ENCODE measurements at places on chromosomes 13 and 19.

DNA sequence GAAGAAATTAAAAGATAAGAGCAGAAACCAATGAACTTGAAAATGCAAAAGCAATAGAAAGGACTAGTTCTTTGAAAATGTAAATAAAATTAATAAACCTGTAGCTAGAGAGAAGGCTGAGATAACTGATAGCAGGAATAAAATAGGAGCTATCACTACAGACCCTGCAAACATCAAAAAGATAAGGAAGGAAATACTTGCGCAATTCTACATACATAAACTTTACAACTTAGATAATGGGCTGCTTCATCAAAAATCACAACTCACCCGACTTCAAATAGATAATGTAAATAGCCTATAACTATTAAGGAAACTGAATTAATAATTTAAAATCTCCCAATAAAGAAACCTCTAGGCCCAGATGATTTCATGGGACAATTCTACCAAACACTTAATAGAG, 3.5 kb upstream of the ATP4B start:
- DNase-seq = no peak

DNA sequence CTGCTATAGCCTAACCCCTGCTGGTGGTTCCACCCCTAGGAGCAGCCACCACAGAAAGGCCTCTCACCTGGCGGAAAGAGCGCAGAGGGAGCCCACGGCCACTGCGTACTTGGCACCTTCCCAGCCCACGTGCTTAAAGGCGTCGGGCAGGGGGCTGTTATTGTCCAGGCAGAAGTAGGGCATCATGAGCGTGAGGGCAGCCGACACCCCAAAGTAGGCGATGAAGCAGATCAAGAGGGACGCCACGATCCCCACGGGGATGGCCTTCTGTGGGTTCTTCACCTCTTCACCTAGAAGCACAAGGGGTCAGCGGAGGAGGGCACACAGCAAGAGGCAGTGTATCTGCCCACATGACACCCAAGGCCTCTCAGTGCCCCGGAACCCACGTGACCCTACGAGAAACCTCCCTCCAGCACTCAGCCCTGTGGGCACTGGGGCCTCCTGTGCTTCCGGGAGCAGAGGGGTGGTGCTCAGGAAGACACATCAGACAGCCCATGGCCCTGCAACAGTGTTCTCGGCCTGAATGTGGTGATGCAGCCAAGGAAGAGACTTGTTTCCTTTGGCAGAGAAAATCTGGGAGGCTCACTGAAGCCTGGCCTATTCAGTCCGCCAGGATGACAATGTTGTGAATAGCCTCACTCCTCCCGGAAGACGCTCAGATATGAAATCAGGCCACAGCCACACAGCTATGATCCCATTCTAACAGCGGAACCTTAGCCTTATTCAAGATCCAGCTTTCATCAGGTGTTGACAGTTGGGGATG, 72.1 kb downstream of the SLC7A1 start:
- no peak for DNase-seq

DNA sequence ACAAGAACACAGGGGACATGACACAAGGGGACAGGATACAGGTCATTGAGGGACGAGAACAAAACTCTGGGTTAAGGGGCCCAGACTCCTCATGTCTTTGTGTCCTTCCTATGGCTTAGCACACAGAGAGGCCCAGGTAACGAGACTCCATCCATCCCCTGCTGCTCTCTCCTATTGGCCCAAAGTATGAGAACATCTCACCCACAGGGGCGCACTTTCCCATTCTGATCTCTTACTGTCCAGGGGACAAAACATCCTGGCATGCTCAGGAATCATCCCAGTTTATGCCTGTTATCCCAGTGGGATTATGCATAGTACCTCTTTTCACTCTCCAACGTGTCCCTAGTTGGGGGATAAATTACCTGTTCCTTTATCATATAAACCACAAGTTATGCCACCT, 19.2 kb downstream of the C13orf42 start:
- DNase-seq = no peak

DNA sequence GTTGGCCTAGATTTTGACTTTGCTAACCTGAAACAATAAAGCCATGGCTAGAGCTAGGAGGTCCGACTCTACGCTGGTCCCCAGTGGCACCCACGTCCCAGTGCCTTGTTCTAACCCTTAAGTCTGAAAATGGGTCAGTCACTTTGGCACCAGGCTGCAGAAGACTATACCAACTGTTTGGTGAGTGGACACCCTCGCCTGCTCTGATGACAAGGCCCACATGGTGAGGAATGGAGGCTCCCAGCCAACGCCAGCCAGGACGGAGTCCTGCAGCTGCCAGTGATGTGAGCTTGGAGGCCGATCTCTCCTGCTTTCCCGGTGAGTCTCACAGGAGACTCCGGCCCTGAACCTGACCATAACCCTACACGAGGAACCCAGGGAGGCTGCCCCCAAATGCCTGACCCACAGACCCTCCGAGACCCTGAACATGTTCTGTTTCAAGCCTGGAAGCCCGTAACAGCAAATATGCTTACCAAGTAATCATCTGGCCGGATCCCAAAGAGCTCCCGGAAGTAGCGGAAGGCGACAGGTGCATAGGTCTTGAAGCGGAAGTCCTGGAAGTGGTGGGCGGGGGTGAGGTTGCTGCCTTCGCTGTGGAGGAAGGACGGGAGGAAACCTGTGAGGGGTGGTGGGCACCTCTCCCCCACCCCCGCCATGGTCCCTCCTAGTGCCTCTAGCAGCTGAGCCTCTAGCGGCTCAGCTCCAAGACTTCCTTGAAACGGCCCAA, 34.1 kb upstream of the CACTIN start:
- no peak for DNase-seq

- DNase-seq = no peak
Measured at GRCh38 chr13:20017365-20017711, 58.8 kb downstream of the ZMYM2 start.

DNA sequence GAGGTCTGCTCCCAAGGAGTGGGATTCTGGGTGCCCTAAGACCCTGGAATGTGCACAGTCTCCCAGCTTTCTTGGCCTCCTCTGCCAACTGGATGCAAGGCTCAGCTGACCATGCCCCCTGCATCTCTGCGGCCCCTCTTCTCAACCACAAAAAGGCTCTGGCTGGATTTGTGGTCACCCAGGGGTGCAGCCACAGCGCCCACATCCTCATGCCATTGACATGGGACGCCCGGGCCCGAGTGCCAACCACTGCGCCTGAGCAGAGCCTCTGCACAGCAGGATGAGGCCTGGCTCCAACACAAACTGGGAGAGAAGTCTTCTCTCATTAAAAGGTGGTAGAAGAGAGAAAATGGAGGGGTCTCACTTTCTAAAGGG, 103.5 kb downstream of the FOXO1 start:
- DNase-seq = no peak

GRCh38 chr19:8116437-8117293, 32.7 kb downstream of the FBN3 start:
- no peak for DNase-seq

GRCh38 chr13:73623281-73623680, 510.9 kb downstream of the KLF12 start:
- DNase-seq = no peak

DNA sequence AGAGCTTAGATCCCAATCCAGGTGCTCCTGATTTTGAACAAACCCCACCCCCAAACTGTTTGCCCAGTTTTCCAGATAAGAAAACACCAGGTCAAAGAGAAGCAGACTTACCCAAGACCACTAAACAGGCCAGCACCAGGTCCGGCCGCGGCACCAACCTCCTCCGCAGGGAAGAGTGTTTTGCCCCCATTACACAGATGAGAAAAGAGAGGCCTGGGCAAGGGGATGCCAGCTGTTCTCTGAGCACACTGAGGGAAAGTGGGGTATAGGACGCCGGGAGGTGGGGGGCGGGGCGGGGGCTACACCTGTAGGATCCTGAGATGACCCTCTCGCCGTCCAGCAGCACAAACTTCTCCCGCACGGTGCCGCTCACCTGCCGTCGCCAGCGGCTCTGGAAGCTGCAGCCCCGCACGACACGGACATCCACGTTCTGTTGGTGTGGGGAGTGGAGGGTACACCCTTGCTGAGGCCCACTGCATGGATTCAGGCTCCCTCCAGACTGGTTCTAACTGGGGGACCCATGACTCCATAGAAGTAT, 3.1 kb downstream of the SPACA4 start:
- no peak for DNase-seq

GRCh38 chr19:50203281-50204080, at the start of gene MYH14:
TSS of gene MYH14 (plus strand) at chr19:50203622. CDS start at chr19:50210366, 6,744 bp downstream.
- no peak for DNase-seq

DNA sequence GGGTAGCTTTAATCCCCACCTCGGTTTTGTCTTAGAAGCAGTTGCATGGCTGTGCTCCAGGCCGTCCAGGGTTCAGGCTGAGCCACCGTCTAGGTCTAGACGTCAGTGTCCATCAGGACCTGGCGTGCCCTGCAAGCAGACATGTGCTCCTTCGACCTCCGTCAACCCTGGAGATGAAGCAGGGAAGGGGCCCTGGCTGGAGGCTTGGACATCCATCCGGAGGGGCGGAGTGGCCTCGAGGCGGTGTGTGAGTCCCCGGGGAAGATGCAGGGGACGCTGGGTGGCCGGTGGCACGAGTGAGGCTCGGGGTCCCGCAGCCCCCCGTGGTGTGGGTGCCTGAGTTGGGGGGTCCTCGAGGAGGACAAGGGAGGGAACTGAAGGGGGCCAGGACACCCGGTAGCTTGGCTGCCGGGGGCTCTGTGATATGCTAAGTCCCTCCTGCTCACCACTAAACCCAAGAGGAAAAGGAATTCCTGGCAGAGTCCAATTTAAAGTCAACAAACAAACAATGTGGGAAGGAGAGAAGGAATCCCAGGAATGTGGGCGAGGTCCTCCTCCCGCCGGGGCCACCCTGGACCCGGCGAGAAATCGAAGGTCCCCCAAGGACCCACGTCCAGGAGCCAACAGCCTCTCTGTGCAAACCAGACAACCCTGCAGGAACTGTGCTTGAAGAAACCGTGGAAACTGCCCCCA, 14.9 kb upstream of the PTBP1 start:
- no peak for DNase-seq

DNA sequence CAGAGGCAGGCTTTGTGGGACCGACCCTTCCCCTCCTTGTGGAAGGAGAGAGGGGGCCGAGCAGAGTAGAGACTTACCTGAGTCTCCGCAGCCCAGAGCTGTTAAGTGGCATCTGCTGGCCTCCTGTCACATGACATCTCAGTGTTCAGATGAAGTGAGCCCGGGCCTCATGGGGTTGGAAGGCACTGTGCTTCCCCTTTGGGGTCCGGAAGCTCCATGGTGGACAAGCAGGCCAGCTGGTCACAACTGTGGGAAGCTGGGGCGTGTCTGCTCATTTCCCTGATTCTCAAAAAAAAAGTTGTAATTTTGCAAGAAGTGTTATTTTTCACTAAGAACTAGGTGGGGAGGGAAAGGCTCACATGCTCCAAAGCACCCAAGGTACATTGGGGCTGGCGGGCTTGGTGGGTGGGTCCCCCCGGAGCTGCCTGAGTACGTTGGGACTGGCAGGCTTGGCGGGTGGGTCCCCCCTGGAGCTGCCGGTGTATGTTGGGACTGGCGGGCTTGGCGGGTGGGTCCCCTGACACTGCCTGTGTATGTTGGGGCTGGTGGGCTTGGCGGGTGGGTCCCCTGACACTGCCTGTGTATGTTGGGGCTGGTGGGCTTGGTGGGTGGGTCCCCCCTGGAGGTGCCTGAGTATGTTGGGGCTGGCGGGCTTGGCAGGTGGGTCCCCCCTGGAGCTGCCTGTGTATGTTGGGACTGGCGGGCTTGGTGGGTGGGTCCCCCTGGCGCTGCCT, 18.2 kb upstream of the DCUN1D2 start:
- no peak for DNase-seq

GRCh38 chr13:32731576-32731975, 145.3 kb downstream of the PDS5B start:
- no peak for DNase-seq

- DNase-seq = no peak
Measured at GRCh38 chr13:29532116-29532515, 63.4 kb downstream of the SLC7A1 start.

DNA sequence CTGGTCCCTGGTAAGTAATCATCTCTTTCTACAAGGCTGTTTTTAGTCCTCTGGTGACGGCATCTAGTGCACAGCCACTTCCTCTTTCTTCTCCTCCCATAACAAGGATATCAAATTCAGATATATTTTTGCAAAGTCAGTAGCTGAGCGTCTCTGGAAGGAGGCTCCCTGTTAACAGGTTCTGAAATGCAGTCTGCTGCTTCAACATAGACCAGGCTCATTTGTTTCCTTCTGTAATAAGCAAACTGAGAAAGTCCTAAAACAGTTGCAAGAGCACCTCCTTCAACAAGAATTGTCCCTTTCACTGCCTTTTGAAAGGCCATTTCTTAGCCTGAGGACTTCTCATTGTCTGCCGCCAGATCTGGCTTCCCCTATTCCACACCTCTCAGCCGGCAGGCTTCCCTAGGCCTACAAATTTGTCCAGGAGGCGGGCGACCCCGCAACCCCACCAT, 7.4 kb upstream of the ZSCAN5A start:
- DNase-seq = no peak

DNA sequence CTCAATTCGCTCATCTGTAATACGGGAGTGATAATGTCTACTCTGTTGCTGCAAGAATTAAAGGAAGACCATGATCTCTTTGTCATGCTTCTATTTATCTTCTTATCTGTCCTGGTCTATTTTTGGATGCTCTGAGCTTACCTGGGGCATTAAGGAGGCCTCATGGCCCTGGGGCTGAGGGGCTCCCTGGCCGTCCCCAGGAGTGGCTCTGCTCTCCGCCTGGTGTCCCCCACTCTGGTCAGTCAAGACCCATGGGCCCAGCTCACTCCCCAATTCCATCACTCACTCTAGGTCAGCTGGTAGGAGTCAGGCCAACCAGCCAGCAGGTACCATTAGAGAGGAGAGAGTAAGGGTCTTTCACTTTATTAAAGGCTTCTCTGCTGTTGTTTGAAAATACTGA, 1.1 kb upstream of the CHST8 start:
- no peak for DNase-seq

DNA sequence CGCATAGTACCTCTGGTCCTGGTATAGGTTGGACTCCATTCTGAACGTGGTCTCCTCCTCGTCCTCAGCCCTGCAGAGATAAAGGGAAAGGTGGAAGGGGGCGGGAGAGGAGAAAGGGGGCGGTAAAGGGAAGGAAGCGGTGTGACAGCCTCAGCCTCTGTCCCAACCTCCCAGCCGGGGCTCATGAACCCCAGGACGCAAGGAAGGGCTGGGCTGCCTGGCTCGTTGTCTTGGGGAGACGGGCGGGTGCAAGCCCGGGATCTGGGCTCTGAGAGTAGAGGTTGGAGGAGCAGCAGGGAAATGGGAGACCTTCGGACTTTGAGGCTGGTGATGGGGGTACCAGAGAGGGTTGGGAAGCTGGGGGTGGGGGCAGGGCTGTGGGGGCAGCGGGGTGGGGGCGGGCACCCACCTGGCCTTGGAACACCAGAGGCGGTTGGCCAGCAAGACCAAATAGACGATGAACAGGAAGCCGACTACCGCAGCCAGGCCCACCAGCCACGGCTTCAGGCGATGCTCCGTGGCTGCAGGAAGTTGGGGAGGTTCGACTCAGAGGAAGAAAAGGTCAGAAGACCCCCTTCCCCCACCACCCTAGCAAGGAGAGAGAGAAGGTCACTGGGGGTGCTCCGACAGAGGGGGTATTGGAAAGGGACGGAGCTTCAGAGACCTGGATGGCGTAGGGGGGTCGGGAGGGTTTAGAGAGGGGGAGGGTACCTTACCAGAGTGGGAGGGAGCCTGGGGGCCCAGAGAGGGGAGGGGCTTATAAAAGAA, 1.7 kb downstream of the SMIM24 start:
- DNase-seq = no peak
